GM12864 (cell line): ENCODE measurements at places on chromosomes 11 and 22.
A peak's percentile ranks its signal among the peaks of the same experiment; 100 is the strongest.

DNA sequence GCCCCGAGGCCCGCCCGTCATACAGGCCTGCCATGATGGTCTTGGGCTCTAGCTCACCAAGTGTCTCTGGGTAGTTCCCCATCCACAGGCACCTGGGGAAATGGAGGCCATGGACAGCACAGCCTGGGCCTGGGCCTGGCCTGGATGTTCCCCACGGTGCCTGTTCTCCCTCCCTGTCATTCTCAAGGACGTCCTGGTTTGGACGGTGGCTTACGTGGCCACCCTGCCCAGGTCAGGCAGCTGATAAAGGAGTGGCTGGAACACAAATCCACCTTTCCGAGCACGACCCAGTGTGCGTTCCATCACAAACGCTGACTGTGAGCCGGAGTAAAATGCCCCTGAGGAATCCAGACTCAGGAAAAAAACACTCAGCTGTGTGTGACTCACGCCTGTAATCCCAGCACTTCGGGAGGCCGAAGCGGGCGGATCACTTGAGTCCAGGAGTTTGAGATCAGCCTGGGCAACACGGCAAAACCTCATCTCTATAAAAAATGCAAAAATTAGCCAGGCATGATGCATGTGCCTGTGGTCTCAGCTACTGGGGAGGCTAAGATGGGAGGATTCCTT is 41.2 kb upstream of the TESMIN start:
- no peak for DNase-seq

GRCh38 chr11:108512708-108513107 is 14.5 kb upstream of the POGLUT3 start:
- no peak for DNase-seq

GRCh38 chr11:66111158-66111557 is 41.1 kb downstream of the PACS1 start:
- no peak for DNase-seq

GRCh38 chr22:24592058-24592850 is 619 bp downstream of the LRRC75B start:
- no peak for DNase-seq

DNA sequence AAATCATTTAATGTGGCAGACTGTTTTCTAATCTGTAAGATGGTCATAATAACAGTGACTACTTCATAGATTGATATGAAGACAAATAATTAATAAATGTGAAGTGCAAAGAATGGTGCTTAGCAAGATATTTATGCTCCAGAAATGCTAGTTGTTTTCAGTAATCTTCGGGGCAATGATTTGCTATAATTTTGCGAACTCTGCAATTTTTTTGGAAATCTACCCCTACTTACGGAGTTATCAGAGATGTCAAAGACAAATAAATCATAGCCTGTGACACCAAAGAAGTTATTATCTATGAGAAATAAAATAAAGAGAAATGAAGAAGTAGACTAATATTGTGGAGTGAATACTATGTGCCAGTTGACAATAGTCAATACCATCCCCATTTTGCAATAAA is 634.1 kb upstream of the LRRC4C start:
- no peak for DNase-seq

DNA sequence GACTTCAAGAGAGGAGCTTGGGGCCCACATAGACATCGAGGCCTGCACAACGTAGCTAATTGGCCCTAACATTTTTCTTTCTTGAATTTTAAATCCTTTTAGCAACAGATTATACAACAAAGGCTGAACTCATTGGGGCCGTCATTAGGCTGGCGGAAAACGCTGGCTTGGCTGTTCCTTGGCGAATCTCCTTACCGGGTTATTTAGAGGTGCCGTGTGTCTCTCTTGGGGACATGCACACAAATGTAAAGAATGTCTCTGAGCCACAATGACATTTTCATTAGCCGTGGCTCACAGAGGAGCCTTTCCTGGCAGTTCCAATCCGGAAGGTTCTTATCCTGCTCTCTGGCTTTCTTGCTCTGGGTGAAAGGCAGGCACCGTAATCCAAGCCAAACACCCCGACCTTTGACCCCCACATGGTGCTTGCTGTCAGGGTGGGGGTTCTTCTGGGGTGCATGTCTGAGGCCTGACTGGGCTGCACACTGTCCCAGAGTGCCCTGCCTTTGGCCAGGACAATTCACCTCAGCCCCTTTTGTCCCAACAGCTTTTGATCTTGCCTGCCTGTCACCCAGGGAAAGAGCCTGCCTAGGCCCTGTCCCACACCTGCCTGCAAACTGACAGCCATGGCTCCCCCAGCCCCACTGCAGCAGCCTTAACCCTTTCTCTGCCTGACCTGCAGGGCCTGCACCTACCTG is 9.2 kb upstream of the FGF3 start:
- DNase-seq, result no peak

DNA sequence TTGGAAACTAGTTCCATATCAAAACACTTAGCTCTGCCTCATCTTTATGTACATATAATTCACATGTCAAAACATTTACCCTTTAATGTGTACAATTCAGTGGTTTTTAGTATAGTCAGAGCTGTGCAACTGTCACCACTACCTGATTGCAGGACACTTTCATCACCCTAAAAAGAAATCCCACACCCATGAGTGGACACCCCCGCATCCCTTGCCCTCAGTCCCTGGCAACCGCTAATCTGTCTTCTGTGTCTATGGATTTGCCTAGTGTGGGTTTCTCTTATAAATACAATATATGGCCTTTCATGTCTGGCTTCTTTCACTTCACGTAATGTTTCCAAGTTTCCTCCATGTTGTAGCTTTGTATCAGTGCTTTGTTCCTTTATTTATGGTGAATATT is 8.6 kb upstream of the EMID1 start:
- DNase-seq, result no peak

GRCh38 chr11:2825261-2825888 is 60.2 kb downstream of the CDKN1C start:
- no peak for DNase-seq

DNA sequence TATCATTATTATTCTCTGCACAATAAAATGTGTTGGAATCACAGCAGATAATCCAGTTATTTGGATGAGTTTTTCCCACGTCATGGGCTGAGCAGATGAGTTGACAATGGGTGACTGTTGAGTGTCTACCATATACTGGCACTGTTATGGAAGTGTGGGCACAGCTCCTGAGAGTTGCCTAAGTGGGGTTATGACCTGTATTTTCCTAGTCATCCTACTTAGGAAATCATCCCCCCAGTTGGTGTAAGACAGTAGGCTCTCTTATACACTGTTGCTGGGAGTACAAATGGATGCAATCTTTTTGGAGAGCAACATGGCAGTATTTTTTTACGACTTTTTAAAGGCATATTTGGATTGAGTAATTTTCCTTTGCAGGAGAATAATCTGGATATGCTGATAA is 66.4 kb downstream of the TRAF6 start:
- DNase-seq, result no peak

GRCh38 chr11:19389787-19390303 is 149.1 kb upstream of the E2F8 start:
- no peak for DNase-seq

DNA sequence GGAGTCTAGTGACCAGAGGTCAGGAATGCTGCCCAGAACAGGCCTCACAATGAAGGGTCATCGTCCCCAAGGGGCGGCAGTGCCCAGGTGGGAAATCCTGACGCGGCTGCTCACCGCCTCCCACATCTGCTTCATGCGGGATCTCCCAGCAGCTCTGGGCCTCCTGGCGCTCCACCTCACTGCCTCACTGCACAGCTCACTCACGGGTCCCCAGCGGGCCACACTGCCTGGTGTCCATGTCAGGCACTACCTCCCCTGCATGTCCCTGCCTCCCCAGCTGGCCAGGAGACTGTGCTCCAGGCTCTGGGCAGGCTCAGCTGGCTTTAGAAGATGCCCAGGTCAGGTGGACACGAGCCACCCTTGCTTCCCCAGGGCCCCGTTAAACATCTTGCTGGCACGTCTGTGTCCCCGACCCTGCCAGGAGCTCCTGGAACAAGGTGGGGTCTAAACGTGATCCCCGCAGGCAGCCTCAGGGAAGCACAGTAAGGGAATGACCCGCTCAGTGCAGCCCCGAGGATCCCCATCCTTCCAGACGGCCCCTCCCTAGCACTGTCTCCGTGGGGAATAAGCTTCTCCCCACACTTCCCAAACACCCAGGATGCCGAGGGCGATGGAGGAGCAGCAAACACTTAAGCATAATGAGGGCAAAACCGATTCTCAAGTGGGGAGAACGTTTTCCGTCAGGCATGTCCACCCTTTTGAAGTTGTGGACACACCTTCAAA is 93.2 kb downstream of the TRMU start:
- DNase-seq, result no peak

DNA sequence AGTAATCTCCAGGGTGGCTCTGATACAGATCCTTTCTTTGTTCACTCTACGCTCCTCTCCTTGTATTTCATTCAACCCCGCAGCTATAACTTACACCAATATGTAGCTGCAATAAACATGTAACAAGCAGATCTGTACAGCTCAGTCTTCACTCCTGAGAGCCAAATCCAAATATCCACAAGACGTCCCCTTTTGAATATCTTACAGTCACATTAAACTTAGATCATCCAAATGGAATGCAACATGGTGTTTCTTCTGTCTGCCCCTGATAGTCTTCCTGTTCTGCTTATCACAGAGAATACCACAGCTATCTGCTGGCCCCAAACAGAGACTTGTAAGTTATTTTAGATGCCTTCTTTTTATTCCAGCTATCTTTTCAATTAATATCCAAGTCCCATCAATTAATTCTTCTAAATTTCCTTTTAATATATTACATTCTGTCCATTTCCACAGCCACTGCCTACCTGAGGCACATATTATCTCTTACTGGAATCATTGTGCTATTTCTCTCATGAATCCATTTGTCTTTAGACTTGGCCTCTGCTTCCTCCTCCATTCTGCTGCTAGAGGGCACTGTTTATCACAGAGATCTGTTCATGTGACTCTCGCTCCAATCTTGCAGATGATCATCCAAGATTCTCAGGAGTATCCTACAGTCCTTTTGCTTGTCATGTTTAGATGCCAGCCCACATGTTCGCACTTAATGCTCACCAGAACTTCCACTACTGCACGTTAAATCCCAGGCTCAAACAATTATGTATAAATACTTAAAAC is 908.6 kb downstream of the NTM start:
- DNase-seq, result peak; percentile 12

DNA sequence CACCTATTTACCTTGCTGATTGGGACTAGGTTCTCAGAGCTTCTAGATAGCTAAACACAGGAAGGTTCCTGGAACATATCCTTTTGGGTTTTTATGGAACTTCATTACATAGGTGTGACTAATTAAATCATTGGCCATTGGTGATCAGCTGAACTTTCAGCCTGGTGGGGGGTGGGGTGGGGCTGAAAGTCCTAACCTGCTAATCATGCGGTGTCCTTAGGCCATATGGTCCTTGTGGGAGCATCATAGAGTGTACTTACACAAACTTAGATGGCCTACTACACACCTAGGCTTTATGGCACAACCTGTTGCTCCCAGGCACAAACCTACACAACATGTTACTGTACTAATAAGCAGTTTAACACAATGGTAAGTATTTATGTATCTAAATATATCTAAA is 8.6 kb upstream of the SELENOH start:
- no peak for DNase-seq

DNA sequence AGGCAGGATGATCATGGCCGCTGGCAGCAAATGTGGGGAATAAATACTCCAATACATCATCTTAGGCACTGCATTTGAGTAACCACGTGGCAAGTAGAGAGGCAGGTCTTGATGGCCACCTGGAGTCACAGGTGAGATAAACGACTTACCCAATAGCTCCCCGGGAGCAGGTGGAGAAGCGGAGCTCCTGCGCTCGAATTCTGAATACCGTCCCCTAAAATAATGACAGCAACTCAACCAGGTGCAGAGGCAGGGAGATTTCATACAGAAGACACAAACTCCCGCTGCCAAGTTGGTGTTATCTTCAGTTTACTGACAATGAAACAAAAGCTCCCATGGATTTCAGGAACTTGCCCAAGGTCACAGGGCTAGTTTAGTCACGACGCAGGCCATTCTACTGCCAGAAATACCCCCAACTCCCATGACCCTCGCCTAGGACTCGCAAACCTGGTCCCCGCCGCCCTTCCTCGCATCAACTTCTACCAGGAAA is 437 bp downstream of the SLC43A3 start:
- no peak for DNase-seq

DNA sequence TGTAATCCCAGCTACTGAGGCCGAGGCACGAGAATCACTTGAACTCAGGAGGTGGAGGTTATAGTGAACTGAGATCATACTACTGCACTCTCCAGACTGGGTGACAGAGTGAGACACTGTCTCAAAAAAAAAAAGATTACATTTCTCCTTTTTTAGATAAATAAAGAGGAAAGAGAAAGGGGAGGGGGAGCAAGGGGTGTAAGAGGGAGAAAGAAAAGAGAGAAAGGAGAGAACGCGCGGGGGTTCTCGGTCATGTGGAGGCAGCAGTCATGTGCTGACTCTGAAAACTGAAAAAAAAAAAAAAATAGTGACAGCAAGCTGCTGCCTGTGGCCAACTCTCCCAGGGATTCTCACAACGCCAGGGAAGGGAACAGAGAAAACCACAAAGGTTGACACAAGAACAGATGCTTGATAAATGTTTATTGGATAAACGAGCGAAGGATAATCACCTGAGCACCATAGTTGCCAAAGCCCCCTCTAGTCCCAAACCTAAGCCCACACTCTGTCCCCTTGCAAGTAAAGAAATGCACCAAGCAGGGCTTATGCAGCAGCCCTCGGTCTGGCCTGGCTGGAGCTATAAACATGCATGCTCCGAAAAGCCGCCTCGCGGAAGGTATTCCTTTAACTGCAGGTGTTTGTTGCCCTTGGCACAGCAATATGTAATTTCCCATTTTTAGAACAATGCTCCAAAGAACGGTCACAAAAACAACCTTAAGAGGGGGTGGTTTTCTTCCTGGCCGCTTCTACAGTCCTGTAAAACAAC is 14.5 kb downstream of the SCGB1A1 start:
- no peak for DNase-seq

GRCh38 chr11:125504580-125504979 is 8.5 kb upstream of the FEZ1 start:
- DNase-seq, result no peak

DNA sequence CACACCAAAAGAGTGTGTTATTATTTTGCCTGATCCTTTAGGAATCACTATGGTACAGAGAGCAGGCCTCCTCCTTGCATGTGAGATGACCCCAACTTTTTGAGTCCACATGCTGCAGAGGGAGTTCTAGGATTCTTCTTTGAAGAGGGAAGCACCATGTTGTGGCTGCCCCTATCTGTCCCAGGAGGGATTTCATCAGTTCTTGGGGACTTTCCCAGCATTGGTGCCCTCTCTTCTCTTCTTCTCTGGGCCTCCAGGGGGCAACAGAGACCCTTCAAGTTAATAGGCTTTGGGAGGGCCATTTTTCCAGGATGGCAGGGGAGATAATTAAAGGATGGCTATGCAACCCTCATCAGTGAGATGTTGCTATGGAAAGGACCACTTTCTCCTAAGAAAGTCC is 3.6 kb downstream of the MMP1 start:
- DNase-seq, result no peak

- no peak for DNase-seq
Measured at GRCh38 chr22:24986816-24987215, 34.3 kb downstream of the KIAA1671 start.

DNA sequence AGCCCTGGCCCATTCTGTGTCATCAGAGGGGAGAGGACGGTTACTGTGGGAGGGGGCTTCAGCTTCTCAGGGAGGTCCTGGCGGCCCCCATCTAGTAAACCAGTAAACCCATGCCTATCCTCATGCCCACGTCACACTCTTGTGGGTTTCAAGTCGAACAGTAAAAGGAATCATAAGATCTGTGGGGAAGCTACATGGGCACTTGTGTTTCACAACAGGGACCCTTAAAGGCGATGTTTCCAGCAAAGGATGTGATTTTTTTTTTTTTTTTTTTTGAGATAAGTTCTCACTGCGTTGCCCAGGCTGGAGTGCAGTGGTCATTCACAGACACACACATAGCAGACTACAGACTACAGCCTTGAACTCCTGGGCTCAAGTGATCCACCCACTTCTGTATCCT is 9.2 kb upstream of the PARVG start:
- no peak for DNase-seq
